Esophagus (tissue), 2 donors: ENCODE measurements at places on chromosomes 7 and 10. TPM values are rescaled to one million over a fixed set of nuclear protein-coding genes. Genes with fewer than 3 reads are reported as not detected.

Gene AFAP1L2
- 7.8 TPM for polyA plus RNA-seq

Gene VAX1
- not detected for polyA plus RNA-seq

Gene UPK3BL2
- 92.4 TPM for polyA plus RNA-seq

Gene SEPHS1
- 25.8 TPM for polyA plus RNA-seq

Gene ETV1
- 0.65 TPM for polyA plus RNA-seq

Gene TMEM139
- polyA plus RNA-seq, result 2.2 TPM

Gene SYNPO2L
- 1.9 TPM for polyA plus RNA-seq

Gene LRRTM3
- polyA plus RNA-seq, result not detected

Gene MKI67
- polyA plus RNA-seq, result 8.7 TPM

Gene OPN1SW
- not detected for polyA plus RNA-seq

Gene NPVF
- not detected for polyA plus RNA-seq

Gene AS3MT
- 2.8 TPM for polyA plus RNA-seq

Gene FAM25G
- polyA plus RNA-seq, result 123 TPM

Gene KCP
- 1.4 TPM for polyA plus RNA-seq

Gene MNX1
- polyA plus RNA-seq, result 0.08 TPM

Gene SLC39A12
- not detected for polyA plus RNA-seq

Gene GIMAP8
- 1.8 TPM for polyA plus RNA-seq

Gene ING3
- polyA plus RNA-seq, result 5.6 TPM

Gene SSC4D
- 0.88 TPM for polyA plus RNA-seq
